Aorta (tissue), 5 donors: ENCODE measurements at places on chromosomes 11 and 22.
A peak's percentile ranks its signal among the peaks of the same experiment; 100 is the strongest.

DNA sequence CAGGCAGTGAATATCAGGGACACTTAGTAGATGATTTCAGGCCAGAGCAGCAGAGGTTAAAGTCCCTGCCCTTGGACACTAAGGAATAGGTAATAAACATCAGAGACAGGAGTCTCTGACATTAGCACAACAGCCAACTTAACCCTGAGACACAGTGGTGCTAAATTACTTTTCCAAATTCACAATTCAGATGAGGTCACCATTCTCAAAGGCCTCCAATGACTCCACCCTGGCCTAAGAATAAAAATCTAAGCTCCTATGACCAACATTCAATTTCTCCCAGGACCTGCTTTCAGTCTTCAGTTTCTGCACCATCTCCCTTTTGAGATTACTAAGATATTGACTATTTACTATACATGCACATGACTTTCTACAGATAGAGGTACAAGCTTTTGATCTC, 42.0 kb downstream of the BLID start:
- no peak overlapping the region for H3K27ac ChIP-seq
- H3K4me3 ChIP-seq, result no peak overlapping the region
- DNase-seq, result no peak
- H3K36me3 ChIP-seq, result no peaks in the 10 kb centered on the region
- H3K4me1 ChIP-seq, result peaks cover 5% of the 10 kb centered on the region

DNA sequence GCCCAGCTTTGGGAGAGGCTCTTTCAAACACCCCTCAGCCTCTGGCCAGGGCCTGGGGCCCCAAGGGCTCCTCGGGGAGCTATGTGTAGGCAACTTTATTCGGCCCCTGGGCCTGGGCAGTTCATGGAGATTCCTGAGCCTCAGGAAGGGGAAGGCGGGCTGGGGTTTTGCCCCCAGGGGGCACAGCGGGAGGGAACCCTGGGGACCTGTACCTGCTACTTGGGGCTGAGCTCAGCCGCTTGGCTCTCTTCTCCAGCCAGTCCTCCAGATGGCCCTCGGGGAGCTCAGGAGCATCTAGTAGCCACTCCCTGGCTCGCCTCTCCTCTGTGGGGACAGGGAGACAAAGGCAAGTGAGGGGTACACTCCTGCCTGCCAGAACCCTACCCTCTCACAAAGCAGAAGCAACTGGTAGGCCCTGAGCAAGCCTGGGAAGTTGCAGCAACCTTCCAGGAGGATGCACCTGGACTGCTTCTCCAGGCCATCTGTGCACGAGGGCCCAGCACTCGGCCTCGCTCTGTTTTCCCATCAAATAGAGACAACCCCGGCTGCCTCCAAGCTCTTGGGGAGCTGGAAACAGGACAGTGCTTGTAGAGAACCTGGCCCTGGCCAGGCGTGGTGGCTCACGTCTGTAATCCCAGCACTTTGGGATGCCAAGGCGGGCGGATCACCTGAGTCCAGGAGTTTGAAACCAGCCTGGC, 18.5 kb downstream of the CABP7 start:
- no peak overlapping the region for H3K4me3 ChIP-seq
- no peaks in the 10 kb centered on the region for H3K4me1 ChIP-seq
- no peak for DNase-seq
- no peak overlapping the region for H3K27ac ChIP-seq
- no peaks in the 10 kb centered on the region for H3K27me3 ChIP-seq
- peaks cover 1% of the 10 kb centered on the region for H3K36me3 ChIP-seq

DNA sequence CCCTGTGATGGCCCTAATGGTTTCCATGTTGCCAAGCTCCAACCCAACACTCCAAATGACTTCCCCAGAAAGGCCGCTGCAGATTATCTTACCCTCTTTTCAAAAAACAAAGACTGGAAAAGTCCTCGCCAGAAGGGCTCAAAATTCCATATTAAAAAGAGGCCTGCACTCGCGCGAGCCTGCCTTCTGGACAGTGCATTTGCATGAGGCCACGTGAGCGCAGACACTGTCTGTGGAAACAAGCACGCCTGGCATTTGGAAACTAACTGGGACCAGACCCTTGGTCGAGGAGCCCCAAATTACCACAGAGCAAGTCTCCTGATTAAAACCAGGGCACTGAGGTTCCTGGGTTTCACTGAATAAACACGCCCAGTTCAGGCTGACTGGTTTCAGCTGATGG, 42.9 kb downstream of the ABTB2 start:
- no peaks in the 10 kb centered on the region for H3K27me3 ChIP-seq
- no peaks in the 10 kb centered on the region for H3K36me3 ChIP-seq
- no peak overlapping the region for H3K4me3 ChIP-seq
- H3K4me1 ChIP-seq, result no peaks in the 10 kb centered on the region
- DNase-seq, result no peak

- no peak overlapping the region for H3K4me3 ChIP-seq
- DNase-seq, result peak; percentile 67
- no peaks in the 10 kb centered on the region for H3K36me3 ChIP-seq
- peak overlapping the region; percentile 30 for H3K27ac ChIP-seq
- no peaks in the 10 kb centered on the region for H3K27me3 ChIP-seq
Observed at GRCh38 chr22:19174106-19175025, 4.2 kb downstream of the SLC25A1 start.

DNA sequence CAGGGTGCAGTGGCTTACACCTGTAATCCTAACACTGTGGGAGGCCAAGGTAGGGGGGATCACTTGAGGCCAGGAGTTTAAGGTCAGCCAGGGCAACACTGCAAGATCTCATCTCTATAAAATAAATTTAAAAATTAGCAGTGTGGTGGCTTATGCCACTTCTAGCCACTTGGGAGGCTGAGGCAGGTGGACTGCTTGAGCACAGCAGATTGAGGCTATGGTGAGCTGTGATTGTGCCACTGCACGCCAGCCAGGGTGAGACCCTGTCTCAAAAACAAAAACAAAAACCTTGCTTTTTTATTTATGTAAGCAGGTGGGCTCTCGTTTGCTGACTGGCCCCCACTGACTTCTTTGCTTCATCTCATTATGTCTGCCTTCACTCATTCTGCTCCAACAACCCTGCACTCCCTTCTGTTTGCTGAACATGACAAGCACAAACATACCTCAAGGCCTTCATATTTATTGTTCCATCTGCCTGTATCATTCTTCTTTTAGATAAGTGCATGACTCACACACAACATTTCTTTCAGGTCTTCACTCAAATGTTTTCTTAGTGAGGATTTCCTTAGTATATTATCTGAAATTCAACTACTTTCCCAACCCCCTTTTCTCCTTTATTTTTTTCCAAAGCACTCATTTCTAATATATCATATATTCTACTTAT, 32.4 kb upstream of the CLNS1A start:
- H3K4me3 ChIP-seq, result no peak overlapping the region
- H3K27me3 ChIP-seq, result no peaks in the 10 kb centered on the region
- no peak for DNase-seq
- peaks cover 12% of the 10 kb centered on the region for H3K36me3 ChIP-seq

DNA sequence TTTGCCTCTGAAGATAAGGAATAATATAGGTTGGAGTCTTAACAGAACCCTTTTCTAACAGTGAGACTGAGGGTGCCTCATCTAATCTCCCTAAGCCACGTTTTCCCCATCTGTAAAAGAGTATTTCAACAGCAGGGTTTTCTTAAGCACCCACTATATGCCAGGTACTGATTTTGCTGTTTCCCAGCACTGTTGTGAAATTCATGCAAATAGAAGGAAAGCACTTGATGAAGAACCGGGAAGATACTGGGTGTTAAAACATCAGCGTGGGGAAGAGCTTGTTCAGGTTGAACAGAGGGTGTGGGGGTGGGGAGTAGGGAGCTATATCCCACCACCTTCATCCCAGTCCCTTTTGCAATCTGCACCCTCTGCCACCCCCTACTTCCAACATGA, 2.8 kb downstream of the HMOX1 start:
- DNase-seq, result no peak
- no peaks in the 10 kb centered on the region for H3K36me3 ChIP-seq
- H3K27me3 ChIP-seq, result no peaks in the 10 kb centered on the region
- no peak overlapping the region for H3K4me3 ChIP-seq
- H3K4me1 ChIP-seq, result no peaks in the 10 kb centered on the region
- H3K27ac ChIP-seq, result no peak overlapping the region

GRCh38 chr11:116787436-116787785, 412 bp downstream of the ZPR1 start:
- H3K4me1 ChIP-seq, result no peaks in the 10 kb centered on the region
- peak overlapping the region; percentile 80 for H3K4me3 ChIP-seq
- no peak overlapping the region for H3K27ac ChIP-seq
- DNase-seq, result no peak
- no peaks in the 10 kb centered on the region for H3K27me3 ChIP-seq
